NB4 (cell line): ENCODE measurements at places on chromosomes 3 and 15.

- DNase-seq = no peak
Measured at GRCh38 chr15:22907161-22907950, 68.9 kb downstream of the NIPA2 start.

DNA sequence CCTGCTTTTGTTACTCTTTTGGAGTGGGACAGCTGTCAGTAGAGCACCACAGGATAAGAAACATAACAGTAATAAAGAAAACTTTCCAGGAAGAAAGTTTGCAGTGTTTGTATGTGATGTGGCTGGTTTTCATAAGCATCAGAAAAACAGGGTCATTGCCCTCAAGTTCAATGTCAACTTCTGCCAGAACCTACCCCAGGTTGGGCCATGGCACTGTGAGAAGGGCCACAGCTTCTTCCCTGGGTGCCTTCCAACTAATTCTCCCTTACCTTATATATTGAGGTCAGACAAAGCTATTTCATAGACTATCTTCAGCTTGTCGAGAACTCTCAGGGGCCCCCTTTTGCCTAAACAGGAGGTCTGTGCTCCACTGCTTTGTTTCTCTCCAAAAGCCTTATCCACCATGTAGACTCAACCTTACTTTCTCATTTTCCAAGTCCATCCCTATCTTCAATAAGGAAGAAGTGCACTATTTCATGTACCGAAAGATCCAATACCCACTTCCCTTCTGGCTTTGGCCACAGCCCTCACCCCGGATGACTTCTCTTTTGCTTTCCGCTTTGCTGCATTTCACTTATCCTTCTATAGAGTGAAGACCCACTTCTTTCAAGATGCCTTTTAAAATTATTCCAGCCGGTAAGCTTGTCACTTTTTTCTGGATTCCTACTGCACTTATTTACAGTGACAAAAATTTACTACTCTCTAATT is 38.2 kb upstream of the PLCL2 start:
- DNase-seq = no peak

GRCh38 chr3:173920386-173920785 is 522.8 kb downstream of the NLGN1 start:
- no peak for DNase-seq

DNA sequence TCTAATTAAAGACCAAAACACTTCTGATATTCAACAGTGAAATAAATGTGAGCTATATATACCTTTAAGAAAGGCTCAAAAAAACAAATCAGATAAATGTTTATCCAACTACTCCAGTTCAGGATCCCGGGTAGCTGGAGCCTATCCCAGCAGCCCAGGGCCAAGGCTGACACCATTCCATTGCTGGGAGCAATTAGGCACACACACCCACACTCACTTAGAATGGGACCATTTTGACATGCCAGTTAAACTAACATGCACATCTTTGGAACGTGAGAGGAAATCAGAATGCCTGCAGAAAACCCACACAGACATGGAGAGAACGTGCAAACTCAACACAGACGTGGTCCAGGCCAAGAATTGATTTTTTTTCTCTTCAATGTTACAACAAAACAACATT is 30.0 kb upstream of the PLSCR4 start:
- DNase-seq = no peak

- DNase-seq = peak; percentile 31
Measured at GRCh38 chr3:159828542-159828943, 160.1 kb upstream of the IL12A start.
